ENCODE measurements at places on chromosomes 7 and 10. TPM values are rescaled to one million over a fixed set of nuclear protein-coding genes. Genes with fewer than 3 reads are reported as not detected.

The FOXI2 gene
- not detected for polyA plus RNA-seq

The ZNF786 gene
- 2.2 TPM for polyA plus RNA-seq

- no peak for DNase-seq
These were observed 34.6 kb upstream of the PDK4 start for GRCh38 chr7:95630702-95631458.

GRCh38 chr10:14648005-14648765 is 126.5 kb downstream of the FAM107B start:
- DNase-seq = peak; percentile 15

DNA sequence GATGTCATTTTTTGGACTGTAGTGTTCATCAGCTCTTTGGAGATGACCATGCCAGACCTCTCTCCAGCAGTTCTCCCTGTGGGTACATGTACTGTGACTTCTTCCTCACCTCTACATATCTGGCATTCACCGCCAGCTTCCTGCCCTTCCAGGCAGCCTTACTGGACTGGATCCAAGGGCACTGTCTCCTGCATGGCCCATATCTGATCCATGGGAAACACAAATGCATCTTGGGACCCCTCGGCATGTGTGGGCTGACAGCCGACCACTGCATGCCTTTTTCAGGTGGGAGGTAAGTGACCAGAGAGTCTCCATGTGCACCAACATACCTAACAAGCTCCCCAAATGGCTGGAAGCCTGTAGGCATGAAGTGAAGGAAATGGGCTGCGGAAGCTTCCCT is 3.9 kb upstream of the BLVRA start:
- no peak for DNase-seq

DNA sequence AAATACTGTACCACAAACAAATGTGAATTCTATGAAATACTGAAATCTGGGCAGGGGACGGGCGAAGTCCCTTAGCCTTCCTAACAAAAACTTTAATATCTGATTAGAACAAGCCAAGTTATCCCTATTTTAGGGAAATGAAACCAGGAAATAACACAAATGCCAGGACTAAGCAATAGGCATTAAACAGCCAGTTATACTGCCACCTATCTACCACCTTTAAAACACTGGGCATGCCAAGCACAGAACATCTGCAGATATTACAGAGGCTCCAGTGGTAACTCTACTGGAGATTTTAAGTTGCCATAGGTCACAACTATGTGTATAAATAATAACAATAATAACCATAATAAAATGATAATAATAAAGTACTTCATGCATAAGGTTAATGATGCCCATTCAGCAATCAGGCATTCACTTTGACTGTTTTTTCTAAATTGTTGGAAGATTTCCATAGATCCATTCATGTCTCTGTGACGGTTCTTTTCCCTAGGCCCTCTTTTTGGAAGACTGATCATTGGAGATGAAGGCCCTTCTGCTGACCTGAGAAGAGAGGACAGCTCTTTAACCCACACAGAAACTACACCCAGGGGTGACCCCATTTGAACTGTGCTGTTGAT is 195.7 kb downstream of the CACNA2D1 start:
- no peak for DNase-seq

DNA sequence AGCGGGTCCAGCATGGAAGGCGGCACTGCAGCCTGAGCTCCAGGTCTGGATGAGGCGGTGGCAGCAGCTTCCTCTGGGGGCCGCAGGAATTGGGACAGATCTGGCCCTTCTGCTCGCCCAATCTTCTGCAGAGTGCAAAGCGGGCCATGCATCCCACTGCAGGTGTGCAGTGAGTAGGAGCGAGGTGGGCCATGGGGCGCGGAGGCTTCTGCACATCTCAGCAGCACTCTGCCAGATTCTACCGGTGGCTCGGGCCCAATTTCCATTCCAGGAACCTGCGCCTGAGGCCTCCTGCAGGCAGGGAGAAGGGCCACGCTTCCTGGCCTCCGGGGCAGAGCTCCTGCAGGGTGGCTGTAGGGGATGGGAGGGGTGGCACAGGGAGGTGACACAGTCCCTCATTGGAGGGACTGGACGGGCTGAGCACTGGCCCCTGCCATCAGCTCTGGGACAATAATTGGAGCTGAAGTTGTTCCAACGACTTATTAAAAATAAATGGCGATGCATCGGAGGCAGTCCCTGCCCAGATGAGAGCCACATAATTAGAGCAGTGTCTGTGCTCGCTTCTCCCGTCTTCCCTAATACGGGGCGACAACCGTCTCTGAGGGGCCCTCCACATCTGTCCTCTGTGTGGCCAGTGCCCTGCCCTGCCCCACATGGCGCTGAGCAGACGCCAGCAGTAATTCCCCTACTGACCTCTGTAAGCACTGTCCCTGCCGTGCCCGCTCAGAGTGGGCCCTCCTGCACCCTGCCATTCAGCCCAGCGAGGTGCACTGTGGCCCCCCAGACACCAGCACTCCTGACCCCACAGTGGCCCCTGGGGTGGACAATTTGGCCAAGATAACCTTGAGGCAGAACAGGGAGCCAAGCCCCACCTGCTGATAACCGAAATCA is 197.5 kb downstream of the ELFN1 start:
- DNase-seq = no peak

DNA sequence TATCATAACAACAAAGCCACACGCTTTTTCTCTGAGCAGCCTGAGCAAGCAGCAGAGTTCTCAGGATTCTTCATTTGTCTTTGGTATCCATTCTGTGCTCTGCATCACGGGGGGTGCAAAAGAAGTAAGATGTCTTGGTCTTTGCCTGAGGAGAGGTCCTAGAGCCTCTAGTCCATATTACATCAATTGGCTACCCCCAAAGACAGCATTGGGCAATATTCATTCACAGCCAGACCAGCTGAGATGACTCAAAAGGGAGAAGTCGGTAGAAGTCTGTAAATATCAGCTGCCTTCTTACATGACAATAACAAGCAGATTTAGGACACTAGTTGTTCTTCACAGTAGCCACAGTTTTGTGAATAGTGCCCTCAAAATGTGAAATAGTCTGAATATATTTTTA is 66.6 kb downstream of the FZD1 start:
- DNase-seq = no peak

- DNase-seq = no peak
These were observed 163.6 kb downstream of the DOCK4 start for GRCh38 chr7:112042631-112043030.

DNA sequence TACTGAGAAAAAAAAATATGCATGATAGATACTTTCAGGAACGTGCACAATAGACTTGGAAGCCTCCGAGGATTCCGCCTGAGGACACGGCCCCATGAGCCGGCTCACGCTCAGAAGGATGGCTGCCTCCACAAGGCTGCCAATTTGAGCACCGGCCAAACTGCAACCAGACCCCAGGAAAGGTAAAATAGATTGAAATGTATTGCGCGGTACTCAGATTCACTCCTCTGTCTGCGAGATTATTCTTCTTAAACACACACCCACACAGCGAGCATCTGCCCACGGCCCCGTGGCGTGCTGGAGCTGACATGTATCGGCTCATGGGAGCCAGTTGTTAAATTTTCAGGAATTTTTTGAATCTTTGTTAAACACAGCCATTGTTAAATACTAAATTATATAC is 653.2 kb upstream of the MKI67 start:
- DNase-seq = no peak

DNA sequence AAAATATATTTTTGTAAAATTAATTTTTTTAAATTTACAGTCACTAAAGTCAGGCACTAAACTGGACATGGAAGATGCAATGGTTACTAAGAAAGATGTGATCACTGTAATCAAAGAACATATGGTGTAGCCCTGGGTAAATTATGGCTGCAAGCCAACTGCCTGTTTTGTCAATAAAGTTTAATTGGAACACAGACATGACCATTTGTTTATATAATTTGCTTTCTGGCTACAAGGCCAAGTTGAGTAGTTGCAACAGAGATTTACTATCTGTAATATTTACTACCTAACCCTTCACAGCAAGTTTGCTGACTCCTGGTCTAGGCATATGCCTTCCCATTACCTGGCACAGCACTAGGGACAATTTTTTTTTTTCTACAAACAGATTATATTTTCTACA is 448.9 kb downstream of the ADRA2A start:
- DNase-seq = no peak

Measured in AG04450 (cell line).